ENCODE measurements at places on chromosomes 5 and 9. TPM values are rescaled to one million over a fixed set of nuclear protein-coding genes. Genes with fewer than 3 reads are reported as not detected.

The ADAMTS2 gene
- 132 TPM for total RNA-seq

The GPR151 gene
- not detected for total RNA-seq

The PCDHGA6 gene
- 5.4 TPM for total RNA-seq

The NR6A1 gene
- total RNA-seq = not detected

The ROR2 gene
- total RNA-seq = 12.9 TPM

The ALDOB gene
- not detected for total RNA-seq

The CMBL gene
- 4.0 TPM for total RNA-seq

The IFNA2 gene
- not detected for total RNA-seq

The CCDC187 gene
- not detected for total RNA-seq

The TAF11L3 gene
- total RNA-seq = not detected

The LECT2 gene
- not detected for total RNA-seq

The GIN1 gene
- total RNA-seq = 19.1 TPM

The SLC23A1 gene
- total RNA-seq = not detected

The IPO11 gene
- 19.5 TPM for total RNA-seq

Data from GM23248 (cell line).